ENCODE measurements at places on chromosomes 16 and 17. TPM values are rescaled to one million over a fixed set of nuclear protein-coding genes. Genes with fewer than 3 reads are reported as not detected.

ADAM11 gene
- not detected for total RNA-seq

KRT28 gene
- not detected for total RNA-seq

GP2 gene
- not detected for total RNA-seq

PRDM7 gene
- total RNA-seq: not detected

CNTNAP4 gene
- total RNA-seq: not detected

KLHL36 gene
- 28.7 TPM for total RNA-seq

CTCF gene
- 33.6 TPM for total RNA-seq

DNA sequence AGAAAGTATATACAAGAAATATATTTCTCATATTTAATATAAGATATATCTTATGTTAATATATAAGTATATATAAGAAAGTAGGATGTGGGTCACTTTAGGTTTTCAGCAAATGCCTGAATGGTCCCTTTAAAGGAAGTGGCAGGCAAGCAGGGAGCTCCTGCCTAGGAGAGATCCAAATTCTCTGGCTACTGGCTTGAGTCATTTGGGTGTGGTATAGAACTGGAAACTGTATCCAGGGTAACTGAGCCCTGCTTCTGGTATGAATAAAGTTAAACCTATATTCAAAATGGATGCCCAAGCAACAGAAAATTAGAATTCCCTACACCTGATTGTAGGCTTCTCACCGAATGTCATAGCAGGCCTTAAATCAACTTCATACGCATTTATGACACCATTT, 144.4 kb downstream of the ZNF18 start:
- no peak for DNase-seq

DNA sequence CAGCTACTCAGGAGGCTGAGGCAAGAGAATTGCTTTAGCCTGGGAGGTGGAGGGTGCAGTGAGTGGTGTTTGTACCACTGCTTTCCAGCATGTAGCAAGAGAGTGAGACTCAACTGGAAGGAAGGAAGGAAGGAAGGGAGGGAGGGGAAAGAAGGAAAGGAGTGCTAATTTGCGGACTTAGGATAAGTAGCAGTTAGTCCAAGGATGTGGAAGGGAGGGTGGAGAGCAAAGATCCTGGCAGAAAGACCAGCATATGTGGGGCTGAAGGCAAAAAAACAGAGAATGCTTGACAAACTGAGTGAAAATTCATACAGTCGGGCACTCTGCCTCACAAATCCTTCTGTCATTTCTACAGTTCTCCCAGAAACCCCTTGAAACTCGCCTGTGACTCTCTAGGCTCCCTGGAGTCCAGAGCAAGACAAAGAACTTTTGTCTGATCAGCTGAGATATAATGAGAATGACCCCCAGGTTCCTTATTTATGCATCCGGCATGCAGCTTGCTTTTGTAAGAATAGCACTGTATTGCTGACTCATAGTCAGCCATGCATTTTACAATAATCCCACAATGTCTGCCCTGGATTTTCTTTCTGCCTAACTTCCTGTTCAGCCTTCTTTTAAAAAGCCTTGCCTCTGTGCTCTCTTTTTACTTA, 31.5 kb downstream of the CDK5RAP3 start:
- no peak for DNase-seq

- no peak for DNase-seq
Measured at GRCh38 chr17:382644-383533, 30.3 kb upstream of the RPH3AL start.

DNA sequence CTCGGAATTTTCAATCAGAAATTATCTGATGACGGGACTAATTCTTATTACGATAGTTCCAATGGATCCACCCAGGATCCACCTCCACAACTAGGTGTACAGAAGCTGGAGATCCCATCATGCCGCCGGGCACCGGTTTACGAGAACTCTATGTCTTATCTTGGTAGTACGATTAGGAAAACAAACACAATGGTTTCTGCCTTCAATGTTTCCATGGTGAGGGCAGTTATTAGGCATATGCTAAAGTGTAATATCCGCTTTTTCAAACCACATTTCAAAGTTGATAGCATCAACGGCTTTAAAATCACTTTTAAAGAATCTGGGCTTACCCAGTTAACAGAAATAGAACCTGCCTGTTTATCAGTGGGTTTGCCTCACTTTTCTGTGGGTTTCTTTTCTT, 705.7 kb downstream of the MAF start:
- no peak for DNase-seq

GRCh38 chr17:14972844-14973243, 292.3 kb downstream of the PMP22 start:
- no peak for DNase-seq

- DNase-seq: no peak
Measured at GRCh38 chr17:74426551-74427047, 5.3 kb upstream of the GPRC5C start.

- DNase-seq: no peak
Measured at GRCh38 chr17:27846042-27846655, 45.8 kb upstream of the NOS2 start.

DNA sequence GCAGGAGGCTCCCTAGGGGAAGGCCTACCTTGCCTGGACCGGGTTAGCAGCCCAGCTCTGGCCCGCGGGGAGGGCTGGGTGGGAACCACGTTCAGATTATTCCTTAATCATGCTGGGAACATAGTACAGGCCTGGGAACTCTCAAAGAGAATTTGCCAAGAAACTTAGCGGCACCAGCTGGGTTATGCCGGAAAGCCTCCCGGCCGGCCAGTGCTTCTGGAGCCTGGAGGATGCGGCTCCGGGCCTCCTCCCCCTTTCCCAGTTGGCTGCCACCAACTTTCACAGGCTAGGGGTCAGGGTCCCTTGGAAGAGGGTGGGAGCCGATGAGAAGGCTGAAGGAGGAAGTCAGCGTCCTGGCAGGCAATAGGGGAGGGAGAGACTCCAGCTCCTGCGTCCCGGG, 10.8 kb downstream of the NGFR start:
- no peak for DNase-seq

GRCh38 chr17:32266389-32267301, 1.0 kb downstream of the RHBDL3 start:
- DNase-seq: no peak

DNA sequence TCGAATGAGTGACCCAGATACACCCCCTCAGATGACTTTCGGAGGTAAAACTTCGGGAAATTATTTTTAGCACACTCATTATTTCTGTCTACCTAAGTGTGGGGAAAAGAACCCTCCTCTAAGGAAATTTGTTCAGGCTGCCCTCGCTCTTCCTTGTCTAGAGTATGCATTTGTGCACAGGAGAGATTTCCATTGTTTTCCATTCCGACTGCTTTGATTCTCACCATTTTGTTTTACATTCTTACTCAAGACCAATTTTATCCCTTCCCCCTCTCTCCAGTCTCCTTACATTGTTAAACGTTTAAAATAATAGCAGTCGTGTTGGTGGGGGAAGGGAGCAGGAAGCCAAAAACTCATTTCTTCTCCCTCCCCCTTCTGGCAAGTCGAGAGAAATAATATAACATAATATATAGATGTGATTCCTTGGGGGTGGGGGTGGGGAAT, 1.5 kb upstream of the CHD3 start:
- no peak for DNase-seq

GRCh38 chr17:49715216-49715615, 7.5 kb upstream of the SLC35B1 start:
- DNase-seq: no peak

DNA sequence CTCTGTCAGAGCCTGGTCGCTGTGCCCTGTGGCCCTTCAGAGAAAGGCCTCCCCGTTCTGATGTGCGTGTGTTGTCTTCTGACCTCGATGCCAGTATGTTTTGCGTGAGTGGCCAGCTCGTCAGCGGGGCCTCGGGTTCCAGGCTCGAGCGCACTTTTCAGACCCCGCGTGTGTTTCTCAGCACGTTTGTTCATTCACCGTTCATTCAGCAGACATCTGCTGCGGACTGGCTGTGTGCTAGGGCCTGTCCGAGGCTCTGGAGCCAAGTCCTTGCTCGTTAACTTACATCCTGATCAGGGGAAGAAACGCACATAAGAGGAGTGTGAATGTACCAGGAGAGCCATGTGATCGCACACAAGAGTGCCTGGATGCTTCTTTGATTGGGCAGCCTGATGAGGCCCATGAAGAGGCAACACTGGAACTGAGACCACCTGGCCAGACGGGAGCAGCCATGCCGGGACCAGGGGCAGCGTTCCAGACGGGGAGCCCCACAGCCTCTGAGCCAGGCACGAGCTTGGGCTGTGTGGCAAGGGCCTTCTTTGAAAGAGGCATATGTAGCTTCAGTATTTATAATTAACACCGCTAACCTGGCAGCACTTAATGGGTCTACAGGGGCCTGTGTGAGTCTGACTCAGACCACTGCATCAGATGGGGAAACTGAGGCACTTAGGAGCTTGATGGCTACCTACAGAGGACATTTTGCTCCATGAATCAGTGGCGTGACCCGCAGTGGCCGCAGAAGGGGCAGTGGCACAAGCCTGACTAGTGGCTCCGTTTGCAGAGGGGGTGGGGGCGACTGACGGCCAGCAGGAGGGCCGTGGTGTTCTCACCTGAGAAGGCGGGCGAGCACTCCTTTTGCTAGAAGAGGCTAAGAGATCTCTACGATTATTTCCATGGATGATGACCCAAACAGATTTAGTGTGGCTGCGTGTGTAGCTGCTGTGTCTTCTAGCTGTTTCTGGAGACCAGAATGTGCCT, 187.9 kb upstream of the CHMP6 start:
- no peak for DNase-seq

GRCh38 chr17:1003972-1004768, 7.2 kb downstream of the TIMM22 start:
- DNase-seq: no peak

Measured in esophagus squamous epithelium (tissue), 5 donors.